Adrenal gland (tissue), 19 donors: ENCODE measurements at places on chromosomes 6 and 20. TPM values are rescaled to one million over a fixed set of nuclear protein-coding genes. Genes with fewer than 3 reads are reported as not detected.

- no peak for DNase-seq
Measured at GRCh38 chr6:49416195-49416594, 46.9 kb downstream of the MMUT start.

PROKR2 gene
- not detected for polyA plus RNA-seq

GRCh38 chr6:26025894-26026832, 61.1 kb upstream of the HFE start:
- DNase-seq, result peak; percentile 97

DNA sequence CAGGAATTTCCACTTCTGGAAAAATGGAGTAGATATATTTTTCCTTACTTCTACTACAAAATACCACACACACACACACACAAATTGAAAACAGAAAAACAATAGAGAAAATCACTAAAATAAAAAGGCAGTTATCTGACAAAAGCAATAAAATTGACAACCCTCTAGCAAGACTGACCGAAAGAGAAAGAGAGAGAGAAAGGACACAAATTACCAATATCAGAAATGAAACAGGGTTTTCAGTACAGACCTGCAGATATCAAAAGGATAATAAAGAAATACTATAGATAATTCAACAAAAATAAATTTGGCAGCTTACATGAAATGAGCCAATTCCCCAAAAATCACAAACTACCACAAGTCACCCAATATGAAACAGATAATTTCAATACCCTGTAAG, 104.7 kb downstream of the OPRM1 start:
- DNase-seq, result no peak

TSBP1 gene
- polyA plus RNA-seq, result not detected

GRCh38 chr6:50461696-50462095, 251.6 kb upstream of the TFAP2D start:
- DNase-seq, result no peak

ACTL10 gene
- 0.48 TPM for polyA plus RNA-seq

PTCRA gene
- polyA plus RNA-seq, result not detected

DNA sequence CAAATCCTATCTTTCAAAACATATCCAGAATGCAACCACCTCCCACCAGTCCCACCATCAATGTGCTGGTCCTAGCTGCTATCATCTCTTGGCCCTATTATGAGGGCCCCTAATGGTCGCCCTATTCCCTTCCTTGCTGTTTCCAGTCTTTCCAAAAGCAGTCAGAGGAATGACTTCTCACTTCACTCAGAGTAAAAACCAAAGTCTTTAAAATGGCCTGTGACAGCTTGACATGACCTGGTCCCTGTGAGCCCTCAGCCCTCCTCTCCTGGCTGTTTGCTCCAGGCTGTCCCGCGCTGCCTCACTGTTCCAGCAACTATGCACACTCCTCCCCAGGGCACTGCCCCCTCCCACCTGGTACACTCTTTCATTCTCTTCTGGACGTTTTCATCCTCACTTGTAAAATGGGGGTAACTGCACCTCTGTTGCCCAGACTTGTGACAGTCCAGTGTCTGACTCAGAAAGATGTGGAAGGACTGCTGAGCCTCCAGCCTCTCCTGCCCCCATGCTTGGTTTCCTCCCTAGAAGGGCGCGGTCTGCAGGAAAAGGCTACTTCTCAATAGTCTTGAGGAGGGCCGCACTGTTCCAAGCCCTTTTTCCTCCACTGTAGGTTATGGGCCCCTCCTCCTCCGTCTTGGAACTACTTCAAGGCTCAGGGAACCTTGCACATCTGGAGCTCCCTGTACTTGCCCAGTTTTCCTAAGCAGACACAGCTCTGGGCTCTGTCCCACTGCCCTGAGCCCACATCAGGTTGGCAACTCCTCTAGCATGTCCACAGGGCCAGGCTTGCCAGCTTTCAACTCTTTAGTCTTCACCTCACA, 64.7 kb downstream of the MYH7B start:
- no peak for DNase-seq

SAMD5 gene
- 3.0 TPM for polyA plus RNA-seq
